ENCODE measurements at places on chromosomes 3 and 15.
A peak's percentile ranks its signal among the peaks of the same experiment; 100 is the strongest.

DNA sequence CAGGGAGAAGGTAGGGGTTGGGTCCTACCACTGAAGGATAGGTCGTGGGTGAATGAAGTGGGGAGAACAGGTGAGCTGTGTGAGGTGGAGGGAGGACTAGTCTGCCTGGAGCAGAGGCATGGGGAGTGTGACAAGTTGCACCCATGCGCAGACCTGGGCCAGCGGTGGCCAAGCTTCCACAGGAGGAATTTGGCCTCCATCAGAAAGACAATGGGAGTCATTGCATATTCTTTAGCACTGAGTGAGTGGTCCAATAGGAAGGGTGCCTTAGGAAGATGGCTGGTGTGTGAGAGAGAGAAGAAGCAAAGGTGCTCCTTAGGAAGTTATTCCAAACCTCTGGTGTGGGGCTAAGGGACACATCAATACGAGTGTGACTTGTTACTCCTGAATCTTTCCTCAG, 191.1 kb downstream of the KCNAB1 start:
- DNase-seq, result no peak

GRCh38 chr3:121818578-121818977, 16.3 kb downstream of the IQCB1 start:
- no peak for DNase-seq

DNA sequence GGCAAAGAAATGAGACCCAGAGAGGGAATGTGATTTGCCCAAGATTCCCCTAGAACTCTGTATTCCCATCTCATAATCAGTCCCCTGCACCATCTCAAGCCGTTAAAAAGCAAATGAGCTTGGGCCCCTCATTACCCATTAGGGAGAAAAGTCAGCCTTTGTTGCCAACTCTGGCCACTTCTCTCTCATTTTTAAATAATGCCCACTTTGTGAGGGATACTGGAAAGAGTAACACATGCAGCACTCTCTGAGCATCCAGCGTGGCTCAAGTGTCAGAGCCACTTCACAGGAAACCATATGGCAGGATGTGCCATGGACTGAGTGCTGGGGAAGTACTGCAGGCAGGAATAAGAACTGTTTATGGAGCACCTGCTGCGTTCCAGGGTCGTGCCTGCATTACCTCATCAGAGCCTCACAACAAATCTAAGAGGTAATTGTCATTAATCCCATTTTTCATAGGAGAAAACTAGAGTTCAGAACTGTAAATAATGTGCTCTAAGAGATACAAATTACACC, 49.8 kb upstream of the SLC6A1 start:
- no peak for DNase-seq

- peak; percentile 77 for DNase-seq
These were observed 36.9 kb downstream of the DNASE1L3 start for GRCh38 chr3:58173669-58174398.

DNA sequence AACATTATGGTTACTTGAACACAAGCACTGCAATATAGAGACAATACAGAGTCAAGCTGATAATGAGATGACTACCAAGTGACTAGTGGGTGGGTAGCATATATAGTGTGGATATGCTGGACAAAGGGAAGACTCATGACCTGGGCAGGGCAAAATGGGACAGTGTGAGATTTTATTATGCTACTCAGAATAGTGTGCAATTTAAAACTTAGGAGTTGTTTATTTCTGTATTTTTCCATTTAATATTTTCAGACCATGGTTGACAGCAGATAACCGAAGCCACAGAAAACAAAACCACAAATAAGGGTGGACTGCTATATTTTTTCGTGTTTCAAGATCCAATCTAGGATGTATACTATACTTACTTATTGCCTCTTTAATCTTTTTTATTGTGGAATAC, 19.6 kb downstream of the GALK2 start:
- no peak for DNase-seq

GRCh38 chr15:36221992-36222391, 357.4 kb upstream of the CDIN1 start:
- no peak for DNase-seq

- no peak for DNase-seq
These were observed 167.9 kb downstream of the BBX start for GRCh38 chr3:107690522-107691138.

DNA sequence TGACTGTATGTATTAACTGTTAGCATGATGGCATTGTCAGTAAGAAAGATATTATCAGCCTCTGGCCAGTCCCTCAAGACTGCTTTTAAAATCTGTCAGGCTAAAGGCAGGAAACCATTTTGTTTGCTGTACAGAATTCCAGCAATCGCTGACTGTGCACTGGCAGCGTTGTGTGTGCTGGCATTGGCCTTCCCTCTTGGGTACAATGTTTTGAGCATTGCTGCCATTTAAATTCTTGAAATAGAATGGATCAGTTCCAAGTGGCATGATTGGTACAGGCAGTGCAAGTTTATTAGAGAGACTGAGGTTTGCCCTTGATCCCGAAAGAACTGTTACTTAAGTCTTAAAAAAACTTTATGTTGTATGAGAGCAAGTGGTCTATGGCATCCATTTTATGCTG, 788.7 kb downstream of the OTOL1 start:
- no peak for DNase-seq

DNA sequence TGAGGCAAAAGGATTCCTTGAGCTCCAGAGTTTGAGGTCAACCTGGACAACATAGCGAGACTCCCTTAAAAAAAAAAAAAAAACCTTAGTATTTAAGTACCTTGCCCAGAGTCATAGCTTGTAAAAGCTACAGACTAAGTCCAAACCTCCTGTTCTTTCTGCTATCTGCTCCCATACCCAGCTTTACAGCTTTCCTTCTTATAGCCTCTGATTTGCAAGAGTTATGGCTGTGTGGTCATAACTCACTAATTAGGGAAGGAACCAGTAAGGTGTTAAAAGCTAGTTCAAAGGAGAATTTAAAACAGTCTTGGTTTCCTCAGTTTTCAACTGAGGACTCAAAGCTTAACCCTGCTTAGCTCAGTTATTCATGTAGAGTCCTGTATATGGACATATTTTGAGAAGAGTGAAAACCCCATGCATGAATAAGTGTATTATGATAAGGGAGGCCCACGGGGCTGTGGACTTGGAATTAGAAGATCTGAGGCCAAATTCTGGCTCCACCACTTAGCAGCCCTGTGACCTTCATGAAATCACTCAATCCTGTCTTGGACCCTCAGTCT, 135.5 kb upstream of the SMAD3 start:
- DNase-seq, result no peak

DNA sequence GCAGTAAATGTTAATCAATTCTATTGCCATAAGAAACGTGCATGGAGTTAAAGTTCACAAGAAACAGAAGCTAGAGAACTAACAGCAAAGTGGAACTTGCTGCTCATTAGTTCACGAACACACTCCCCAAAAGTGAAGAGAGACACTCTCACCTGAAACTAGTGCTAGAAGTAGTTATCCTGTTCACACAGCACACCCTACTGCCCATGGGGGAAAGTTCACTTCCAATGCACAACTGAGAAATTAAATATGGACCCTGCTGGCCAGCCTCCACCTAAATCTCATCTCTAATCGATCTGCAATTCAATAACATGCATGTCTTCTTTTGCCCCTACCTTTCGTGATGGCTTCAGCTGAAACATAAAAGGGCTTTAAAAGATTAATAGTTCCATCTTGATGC, 39.4 kb upstream of the FRMD4B start:
- DNase-seq, result peak; percentile 42

- DNase-seq, result no peak
These were observed 9.8 kb downstream of the NR2F2 start for GRCh38 chr15:96340348-96340597.

DNA sequence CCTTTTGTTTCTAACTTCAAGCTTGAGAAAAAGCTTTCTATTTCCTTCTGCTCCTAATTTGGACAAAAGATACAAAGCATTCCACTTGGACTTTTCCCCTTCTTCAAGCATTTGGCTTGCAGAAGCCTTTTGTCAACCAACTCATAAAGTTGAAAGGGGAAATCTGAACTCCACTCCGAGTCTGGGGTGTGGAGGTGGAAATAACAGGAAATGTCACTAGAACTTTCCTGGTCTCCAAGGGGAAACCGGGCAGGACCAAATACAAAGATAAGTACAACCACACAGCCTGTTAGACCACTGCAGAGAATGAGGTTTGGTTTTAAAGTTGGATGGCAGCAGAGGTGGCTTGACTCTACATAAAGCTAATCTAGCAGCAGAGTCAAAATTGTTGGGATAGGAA, 4.2 kb upstream of the C3orf80 start:
- no peak for DNase-seq

GRCh38 chr3:162224746-162225145, 728.1 kb downstream of the OTOL1 start:
- DNase-seq, result no peak

DNA sequence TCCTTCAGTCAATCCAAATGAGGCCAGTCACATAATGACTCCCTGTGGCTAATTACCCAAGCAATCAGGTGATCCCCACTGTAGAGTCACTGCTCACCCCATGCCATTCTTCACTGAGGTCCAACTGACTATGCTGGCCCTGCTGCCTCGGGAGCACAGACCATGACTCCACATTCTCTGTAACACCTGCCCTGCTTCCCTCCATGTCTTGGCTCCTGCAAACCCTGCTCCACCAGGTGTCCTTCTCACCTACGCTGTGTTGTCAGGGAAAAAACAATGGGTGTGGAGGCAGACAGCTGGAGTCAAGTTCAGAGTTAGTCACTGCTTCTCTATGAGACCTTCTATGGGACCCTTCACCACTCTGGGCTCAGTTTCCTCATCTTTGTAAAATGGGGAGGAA, 6.1 kb upstream of the SFMBT1 start:
- no peak for DNase-seq

DNA sequence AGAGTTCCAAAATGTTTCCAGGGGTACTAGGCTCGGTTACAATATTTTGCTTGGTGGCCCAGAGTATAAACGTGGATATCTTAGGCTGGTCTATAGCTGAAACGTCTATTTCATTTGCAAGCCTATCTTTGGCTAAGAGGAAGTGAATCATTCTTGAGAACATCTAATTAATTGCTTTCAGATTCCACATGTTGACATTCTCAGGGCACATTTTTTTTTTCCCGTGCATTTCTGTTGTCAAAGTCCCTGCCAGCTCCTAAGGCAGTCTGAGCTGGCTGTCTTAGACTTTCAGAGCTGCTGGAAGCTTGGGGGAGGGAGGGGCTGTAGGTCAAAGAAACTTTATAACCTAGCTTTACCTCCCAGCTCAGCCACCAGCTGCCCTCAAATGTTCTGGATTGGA, 23.2 kb upstream of the LAMP3 start:
- no peak for DNase-seq

- DNase-seq, result peak; percentile 55
These were observed 656 bp downstream of the CD47 start for GRCh38 chr3:108090049-108090700.

GRCh38 chr3:184419171-184419570, 39.3 kb downstream of the CHRD start:
- peak; percentile 2 for DNase-seq

- DNase-seq, result no peak
These were observed 325.0 kb upstream of the CDIN1 start for GRCh38 chr15:36254426-36254825.

GRCh38 chr3:41327718-41328117, 128.4 kb downstream of the CTNNB1 start:
- no peak for DNase-seq

DNA sequence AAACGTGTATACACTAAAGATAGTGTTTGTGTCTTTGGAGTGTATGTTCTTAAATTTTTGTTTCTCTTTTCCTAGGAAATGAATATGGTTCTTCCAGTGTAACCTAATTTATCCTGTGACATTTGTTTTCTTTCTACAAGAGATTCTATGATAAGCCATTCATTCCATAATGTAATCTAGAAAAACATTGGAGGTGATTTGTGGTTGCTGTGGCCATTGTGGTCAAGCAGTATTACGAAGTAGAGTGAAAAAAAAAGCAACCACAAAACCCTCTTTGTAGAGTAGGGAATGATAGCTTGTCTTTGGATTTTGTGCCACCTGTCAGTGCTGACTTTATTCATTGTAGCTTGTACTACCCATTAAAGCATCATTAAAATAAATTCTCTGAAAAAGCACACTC, 1209.6 kb downstream of the ZPLD1 start:
- DNase-seq, result no peak

DNA sequence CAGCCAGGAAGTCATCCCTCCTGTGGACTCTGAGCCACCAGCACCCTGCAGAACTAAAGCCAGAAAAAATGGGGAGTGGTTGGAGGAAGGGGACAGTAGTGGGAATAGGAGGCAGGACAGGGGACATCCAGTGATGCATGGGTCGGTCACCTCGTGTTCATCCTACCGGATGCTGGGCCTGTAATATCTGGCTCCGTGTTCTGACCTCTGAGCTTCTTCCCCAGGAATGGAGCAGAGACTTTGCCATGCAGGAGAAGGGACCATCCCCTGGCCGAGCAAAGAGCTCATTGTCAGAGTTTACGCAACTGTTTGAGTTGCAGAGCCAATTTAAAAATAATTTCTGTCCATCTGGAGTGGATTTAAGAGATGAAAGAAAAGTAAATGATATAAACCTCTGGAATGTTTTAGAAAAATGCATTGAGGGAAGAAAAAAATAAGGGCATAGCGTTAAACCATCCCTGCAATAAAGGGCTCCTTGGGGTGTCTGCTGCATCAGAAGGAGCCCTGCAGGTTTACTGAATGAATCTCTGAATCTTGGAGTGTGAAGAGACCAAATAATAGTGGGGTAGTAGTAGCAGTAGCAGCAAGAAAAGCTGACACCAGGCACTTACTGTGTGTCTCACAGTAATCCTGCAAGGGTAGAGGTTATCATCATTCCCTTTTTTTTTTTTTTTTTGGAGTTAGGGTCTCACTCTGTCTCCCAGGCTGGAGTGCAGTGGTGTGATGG, 70.9 kb downstream of the AAGAB start:
- no peak for DNase-seq

DNA sequence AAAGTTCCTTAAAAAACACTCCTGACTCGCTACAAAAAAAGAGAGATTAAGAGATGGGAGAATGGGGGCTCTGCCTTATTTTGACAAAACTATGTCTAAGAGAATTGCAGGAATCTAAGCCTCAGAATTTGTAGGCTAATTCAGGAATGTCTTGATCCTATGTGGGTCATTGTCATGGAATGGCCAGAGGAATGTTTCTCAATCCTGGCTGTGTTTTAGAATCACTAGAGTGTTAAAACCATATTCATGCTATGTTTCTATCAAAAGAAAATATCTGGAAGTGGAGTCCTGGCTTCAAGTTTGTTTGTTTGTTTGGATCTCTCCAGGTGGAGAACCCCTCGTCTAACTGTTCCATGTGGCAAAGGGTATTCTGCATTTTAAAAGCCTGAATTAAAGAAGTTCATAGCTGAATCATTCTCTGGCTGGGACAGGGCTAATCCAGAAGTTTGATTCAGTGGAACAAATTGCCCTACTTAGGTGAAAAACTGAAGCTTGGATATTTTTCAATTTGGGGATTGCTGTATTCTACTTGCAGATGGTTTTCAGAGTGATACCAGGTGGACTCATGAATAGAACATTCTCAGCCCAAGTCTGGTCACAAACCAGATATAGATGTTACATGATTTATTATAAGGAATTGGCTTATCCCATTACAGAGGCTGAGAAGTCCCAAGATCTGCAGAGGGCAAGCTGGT, 28.2 kb downstream of the GJD2 start:
- no peak for DNase-seq

Data from GM13976 (cell line).